ENCODE measurements at places on chromosomes 4 and X.

DNA sequence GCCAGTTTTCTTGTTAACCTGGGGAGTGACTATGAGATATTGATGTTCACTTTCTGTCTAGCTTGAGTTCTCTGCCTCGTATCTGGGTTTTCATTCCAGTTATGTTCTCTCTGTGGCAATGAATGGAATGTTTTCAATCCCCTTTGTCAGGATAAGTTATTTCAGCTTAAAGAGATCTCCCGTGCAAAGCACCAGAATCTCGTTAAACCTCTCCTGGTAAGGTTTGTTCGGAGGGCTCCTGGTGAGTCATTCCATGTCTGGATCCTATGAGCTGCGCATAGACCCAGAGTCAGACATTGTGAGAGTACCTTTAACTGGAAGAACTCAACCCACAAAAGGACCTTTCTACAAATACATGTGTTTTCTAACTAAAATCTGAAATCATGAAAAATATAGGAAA lies 51.0 kb downstream of the KDR start:
- no peak for DNase-seq

- DNase-seq, result no peak
Measured at GRCh38 chr4:29309050-29309449, 1411.1 kb upstream of the PCDH7 start.

GRCh38 chr4:155609455-155610059 lies 57.1 kb upstream of the GUCY1A1 start:
- no peak for DNase-seq

- DNase-seq, result no peak
Measured at GRCh38 chr4:13386405-13387107, 97.6 kb downstream of the RAB28 start.

DNA sequence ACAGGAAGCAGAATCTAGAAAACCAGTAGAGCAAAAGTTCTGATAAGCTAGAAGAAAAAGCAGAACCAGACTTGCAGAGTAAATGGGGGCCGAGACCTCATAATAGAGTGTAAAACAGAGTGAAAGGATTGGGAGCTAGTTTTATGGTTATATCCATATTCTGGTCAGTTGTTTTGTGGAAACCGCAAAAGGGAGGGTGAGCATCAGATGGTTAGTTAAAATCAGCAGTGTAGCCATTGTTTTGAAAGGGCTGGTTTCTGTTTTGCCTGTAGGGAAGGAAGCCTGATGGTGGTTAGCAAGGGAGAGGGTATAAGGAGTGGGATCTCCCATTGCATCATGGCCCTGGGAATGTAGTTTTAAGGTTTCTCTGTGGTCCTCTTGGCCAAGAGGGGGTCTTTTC lies 17.2 kb upstream of the CCNI start:
- no peak for DNase-seq

DNA sequence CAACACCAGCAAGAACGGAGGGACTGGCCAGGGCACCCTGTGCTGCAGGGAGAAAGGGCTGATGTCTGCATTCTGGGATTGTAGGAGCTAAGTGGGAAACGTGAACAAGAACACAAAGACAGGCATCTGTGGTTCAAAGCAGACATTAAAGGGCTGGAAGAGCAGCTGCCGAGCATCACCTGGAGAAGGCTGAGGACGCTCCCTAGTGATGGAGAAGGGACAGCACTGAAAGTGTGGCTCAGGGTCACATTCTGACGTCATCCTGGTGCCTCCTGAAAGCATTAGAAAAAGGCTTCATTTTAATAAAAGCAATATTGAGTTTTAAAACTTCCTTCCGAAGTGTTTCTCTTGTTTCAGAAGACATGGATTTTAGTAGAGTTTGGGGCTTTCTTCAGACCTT lies 62.3 kb downstream of the CLDN22 start:
- DNase-seq, result no peak

- no peak for DNase-seq
Measured at GRCh38 chr4:26458157-26458561, 32.1 kb downstream of the CCKAR start.

DNA sequence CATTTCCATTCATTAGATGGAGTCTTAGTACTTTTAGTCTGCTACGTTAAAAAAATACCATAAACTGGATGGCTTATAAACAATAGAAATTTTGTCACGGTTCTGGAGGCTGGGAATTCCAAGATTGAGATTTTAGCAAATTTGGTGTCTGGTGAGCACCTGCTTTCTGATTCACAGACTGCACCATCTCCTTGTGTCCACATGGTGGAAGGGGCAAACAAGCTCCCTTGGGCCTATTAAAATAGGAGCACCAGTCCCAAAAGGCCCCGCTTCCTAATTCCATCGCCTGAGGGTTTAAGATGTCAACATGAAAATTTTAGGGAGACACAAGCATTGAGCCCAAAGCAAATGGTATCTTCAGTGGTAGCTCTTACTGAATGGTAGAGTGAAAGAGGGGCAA lies 120.5 kb upstream of the MAP9 start:
- no peak for DNase-seq

DNA sequence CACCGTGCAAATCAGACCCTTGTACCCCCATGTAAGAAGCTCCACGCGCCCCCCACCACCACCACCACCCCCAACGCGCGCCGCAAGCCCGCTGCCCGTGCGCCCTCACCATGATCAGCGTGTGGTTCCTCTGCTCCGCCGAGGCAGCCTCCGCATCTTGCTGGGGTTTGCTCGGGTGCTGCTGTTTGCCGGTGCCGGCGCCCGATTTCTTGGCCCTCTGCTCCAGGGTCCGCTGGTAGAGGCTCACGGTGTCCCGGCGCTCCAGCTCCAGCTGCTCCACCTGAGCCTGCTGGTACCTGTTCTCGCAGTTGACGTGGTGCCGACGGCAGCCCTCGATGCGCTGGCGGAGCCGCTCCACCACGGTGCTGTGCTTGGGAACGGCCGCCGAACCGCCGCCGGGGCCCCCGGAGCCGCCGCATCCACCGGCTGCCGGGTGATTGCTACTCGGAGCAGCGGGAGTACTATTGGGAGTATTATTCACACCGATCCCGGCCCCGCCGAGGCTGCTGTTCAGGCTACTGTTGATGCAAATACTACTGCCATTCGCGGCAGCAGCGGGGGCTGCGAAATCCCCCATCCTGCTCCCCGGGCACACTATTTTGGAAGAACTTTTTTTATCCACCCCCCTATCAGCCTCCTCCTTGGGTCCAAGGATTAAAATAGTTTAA lies 1.1 kb downstream of the MAML3 start:
- DNase-seq, result peak; percentile 73

DNA sequence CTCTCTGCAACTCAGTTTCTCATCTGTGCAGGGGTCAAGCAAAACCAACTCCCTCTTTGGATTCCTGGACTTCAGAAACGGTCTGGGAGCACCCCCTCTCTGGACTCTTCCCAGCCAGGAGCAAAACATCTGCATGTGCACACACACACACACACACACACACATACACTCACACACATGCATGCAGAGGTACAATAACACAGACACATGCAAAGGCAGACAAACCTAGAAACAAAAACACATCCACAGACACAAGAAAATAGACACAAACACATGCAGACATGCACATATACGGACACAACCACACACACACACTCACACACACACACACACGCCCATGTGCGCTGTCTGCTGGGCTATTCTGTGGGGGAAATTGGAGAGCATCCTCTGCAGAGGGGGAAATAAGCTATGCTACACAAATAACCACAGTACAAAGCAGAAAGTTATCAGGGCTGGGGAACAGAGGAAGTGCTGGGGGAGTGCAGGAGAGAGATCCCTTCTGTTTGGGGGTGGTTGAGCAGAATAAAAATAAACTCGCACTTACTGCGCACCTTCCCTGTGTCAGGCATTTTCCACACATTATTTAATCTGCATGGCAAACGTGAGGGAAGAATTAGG lies 19.9 kb downstream of the IQSEC2 start:
- no peak for DNase-seq

GRCh38 chr4:137997496-137997895 lies 244.7 kb downstream of the SLC7A11 start:
- DNase-seq, result no peak

Measured in thyroid gland (tissue), 4 donors.